ENCODE measurements at places on chromosomes 16 and 17.

- H3K27ac ChIP-seq, result peak overlapping the region; percentile 33
- peaks cover 34% of the 10 kb centered on the region for H3K4me1 ChIP-seq
- H3K27me3 ChIP-seq, result peaks cover 54% of the 10 kb centered on the region
- H3K4me3 ChIP-seq, result peak overlapping the region; percentile 70
- H3K36me3 ChIP-seq, result peaks cover 3% of the 10 kb centered on the region
Observed at GRCh38 chr17:2049333-2050299, 5.3 kb upstream of the HIC1 start.

GRCh38 chr17:20314834-20315233 lies 152.5 kb downstream of the LGALS9B start:
- no peak overlapping the region for H3K27ac ChIP-seq
- DNase-seq, result no peak
- H3K4me3 ChIP-seq, result no peak overlapping the region

GRCh38 chr16:81313701-81314602 lies 810 bp upstream of the GAN start:
- peak overlapping the region; percentile 96 for H3K27ac ChIP-seq
- DNase-seq, result peak; percentile 20
- peaks cover 42% of the 10 kb centered on the region for H3K4me1 ChIP-seq
- H3K4me3 ChIP-seq, result peak overlapping the region; percentile 91
- no peaks in the 10 kb centered on the region for H3K27me3 ChIP-seq

GRCh38 chr16:12513076-12513790 lies 290.5 kb downstream of the CPPED1 start:
- H3K36me3 ChIP-seq, result no peaks in the 10 kb centered on the region
- no peak overlapping the region for H3K4me3 ChIP-seq
- no peak overlapping the region for H3K27ac ChIP-seq
- no peaks in the 10 kb centered on the region for H3K27me3 ChIP-seq

GRCh38 chr17:45224671-45225050 lies 3.0 kb downstream of the FMNL1 start:
- peak overlapping the region; percentile 99 for H3K27ac ChIP-seq
- H3K36me3 ChIP-seq, result peaks cover 54% of the 10 kb centered on the region
- no peaks in the 10 kb centered on the region for H3K27me3 ChIP-seq
- peaks cover 62% of the 10 kb centered on the region for H3K4me1 ChIP-seq

DNA sequence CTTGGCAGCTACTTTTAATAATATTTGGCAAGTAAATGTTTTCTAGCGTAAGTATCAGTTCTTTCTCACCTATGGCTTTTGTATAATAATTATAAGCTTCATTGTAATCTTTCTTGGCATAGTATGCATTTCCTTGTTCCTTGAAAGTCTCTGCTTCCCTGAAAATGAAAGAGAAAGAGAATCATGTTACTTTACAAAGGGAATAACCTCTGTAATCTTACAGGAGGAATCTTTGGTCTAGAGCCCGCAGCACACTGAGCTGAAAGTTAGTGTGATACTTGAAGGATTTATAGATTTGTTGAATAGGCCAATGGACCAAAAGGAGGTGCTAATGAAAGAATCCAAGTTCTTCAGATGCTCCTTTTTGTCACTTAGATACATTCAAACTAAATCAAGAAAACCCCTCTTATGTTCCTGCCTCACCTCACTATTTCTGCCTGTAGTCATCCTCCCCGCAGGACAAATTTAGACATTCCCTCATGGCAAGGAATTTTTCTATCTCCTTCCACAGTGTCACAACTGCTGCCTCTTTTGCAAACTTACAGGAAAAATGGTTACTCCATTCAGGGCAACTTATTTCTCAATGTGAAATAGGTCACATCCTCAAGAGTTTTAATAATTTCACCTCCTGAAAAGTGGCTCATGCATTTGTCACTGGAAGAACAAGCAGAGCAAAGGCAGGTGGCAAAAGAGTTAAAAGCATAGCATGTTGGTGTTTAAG lies 16.7 kb downstream of the DNAJC7 start:
- H3K27me3 ChIP-seq, result no peaks in the 10 kb centered on the region
- H3K4me3 ChIP-seq, result no peak overlapping the region
- no peak for DNase-seq
- H3K36me3 ChIP-seq, result peaks cover 42% of the 10 kb centered on the region
- peaks cover 4% of the 10 kb centered on the region for H3K4me1 ChIP-seq
- H3K27ac ChIP-seq, result no peak overlapping the region

GRCh38 chr16:85617948-85618347 lies 4.8 kb downstream of the GSE1 start:
- DNase-seq, result no peak
- H3K27me3 ChIP-seq, result peaks cover 62% of the 10 kb centered on the region
- no peak overlapping the region for H3K27ac ChIP-seq
- no peaks in the 10 kb centered on the region for H3K36me3 ChIP-seq
- peaks cover 32% of the 10 kb centered on the region for H3K4me1 ChIP-seq

GRCh38 chr16:53968454-53968853 lies 264.5 kb downstream of the FTO start:
- no peak for DNase-seq
- no peaks in the 10 kb centered on the region for H3K36me3 ChIP-seq
- H3K4me3 ChIP-seq, result no peak overlapping the region
- H3K27ac ChIP-seq, result no peak overlapping the region
- H3K27me3 ChIP-seq, result no peaks in the 10 kb centered on the region

- H3K27me3 ChIP-seq, result peaks cover 87% of the 10 kb centered on the region
- no peak overlapping the region for H3K27ac ChIP-seq
- no peaks in the 10 kb centered on the region for H3K36me3 ChIP-seq
- no peak for DNase-seq
- H3K4me1 ChIP-seq, result peaks cover 3% of the 10 kb centered on the region
Observed at GRCh38 chr17:34584805-34585416, 5.5 kb downstream of the TMEM132E start.

DNA sequence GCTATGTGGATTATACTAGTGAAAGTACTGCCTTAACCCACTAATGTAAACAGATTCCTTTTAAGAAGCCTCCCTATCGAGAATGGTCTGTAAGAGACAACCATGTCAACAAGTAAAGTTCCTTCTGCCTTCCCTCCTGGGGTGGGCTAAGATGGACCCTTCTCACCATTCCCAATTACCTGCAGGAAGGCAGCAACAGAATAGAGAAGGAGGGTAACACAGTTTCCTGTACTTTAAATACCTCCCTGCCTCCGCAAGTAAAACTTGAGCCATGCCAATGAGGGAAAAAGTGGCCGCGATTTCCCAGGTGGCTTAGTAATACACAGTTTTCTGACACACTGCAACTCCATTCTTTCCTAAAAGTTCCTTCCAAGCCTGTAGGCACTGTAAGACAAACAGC lies 45.2 kb downstream of the TOX3 start:
- no peak overlapping the region for H3K4me3 ChIP-seq
- H3K27me3 ChIP-seq, result no peaks in the 10 kb centered on the region
- H3K4me1 ChIP-seq, result no peaks in the 10 kb centered on the region
- H3K36me3 ChIP-seq, result no peaks in the 10 kb centered on the region
- no peak overlapping the region for H3K27ac ChIP-seq
- no peak for DNase-seq

- H3K27ac ChIP-seq, result no peak overlapping the region
- H3K27me3 ChIP-seq, result no peaks in the 10 kb centered on the region
- no peak for DNase-seq
Observed at GRCh38 chr16:25009822-25010221, 5.3 kb downstream of the ARHGAP17 start.

GRCh38 chr17:4233668-4234258 lies 30.0 kb downstream of the ANKFY1 start:
- H3K36me3 ChIP-seq, result peaks cover 41% of the 10 kb centered on the region
- no peaks in the 10 kb centered on the region for H3K27me3 ChIP-seq
- DNase-seq, result no peak
- H3K4me1 ChIP-seq, result peaks cover 17% of the 10 kb centered on the region
- no peak overlapping the region for H3K4me3 ChIP-seq

DNA sequence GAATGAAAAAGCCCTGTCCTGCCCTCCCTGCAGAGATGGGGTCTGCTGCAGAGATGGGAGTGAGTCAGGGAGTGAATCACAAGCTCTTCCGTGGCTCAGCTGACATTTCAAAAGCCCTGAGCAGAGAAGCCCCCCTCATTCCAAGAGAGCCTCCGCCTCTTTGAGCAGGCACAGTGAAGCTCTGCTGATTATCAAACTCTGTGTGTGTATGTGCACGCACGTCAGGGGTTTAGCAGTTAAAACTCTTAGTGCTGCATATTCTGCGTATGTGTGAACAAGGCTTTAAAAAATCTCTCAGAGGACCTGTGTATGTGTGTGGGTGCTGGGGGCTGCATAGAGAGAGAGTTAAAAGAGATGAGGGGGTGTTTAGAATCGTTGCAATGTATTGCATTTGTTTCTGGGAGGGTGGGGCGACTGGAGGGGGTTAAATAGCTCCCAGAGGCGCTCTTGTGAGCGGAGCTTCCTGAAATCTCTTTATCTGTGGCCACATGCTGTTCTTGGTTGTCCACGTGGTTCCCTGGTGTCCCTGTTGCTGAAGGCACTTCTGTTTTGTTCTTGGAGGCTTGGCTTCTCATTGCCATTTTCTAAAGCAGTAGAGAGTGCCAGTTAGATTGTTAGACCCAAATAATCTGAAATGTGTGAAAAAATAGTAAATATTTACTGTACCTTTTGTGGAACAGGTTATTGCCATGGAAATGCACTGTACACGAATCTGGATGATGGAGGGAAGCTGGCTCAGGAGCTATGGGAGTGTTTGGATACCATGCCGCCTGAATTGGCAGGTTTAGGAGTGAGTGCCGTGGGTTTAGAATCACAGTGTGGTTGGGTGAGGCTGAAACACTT lies 116.6 kb downstream of the PRKCB start:
- peaks cover 71% of the 10 kb centered on the region for H3K4me1 ChIP-seq
- peak overlapping the region; percentile 9 for H3K4me3 ChIP-seq
- no peaks in the 10 kb centered on the region for H3K27me3 ChIP-seq
- peak overlapping the region; percentile 28 for H3K27ac ChIP-seq

DNA sequence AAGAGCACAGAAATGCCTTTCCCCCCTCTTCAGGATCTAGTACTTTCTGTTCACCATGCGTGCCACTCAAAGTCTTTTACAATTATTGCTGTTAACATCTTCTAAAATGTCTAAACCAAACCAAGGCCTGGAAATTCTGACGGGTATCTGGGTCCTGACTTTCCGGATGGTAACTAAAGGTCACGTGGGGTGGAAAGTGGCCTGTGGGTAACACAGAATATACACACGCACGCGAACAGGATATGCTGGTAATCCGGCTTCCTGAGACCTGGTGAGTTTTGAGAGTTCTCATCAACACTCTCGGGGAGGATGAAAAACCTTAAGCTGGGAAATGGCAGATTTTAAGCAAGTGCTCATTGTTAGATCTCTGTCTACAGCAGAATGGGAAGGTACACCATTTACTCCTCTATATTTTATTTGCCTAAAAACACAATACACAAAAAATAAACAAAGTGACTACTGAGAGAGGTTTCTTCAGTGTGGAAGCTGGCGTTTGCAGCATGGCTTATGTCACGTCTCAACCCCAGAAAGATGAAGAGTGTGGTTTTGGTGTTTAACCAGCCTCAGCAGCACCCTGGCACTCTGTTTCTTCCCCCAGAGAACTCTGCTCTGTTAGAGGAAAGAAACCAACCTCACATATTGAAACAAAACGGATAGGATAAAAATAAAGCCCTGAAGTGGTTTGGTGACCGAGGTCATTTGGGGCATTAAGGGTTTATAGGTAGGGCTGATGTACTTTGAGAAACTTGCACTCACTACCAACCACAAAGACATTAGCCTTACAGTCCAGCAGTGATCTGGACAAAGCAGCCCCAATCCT lies 37.3 kb downstream of the SMG6 start:
- peaks cover 52% of the 10 kb centered on the region for H3K36me3 ChIP-seq
- peaks cover 89% of the 10 kb centered on the region for H3K4me1 ChIP-seq
- no peaks in the 10 kb centered on the region for H3K27me3 ChIP-seq
- DNase-seq, result peak; percentile 93
- H3K4me3 ChIP-seq, result peak overlapping the region; percentile 80
- H3K27ac ChIP-seq, result peak overlapping the region; percentile 99

DNA sequence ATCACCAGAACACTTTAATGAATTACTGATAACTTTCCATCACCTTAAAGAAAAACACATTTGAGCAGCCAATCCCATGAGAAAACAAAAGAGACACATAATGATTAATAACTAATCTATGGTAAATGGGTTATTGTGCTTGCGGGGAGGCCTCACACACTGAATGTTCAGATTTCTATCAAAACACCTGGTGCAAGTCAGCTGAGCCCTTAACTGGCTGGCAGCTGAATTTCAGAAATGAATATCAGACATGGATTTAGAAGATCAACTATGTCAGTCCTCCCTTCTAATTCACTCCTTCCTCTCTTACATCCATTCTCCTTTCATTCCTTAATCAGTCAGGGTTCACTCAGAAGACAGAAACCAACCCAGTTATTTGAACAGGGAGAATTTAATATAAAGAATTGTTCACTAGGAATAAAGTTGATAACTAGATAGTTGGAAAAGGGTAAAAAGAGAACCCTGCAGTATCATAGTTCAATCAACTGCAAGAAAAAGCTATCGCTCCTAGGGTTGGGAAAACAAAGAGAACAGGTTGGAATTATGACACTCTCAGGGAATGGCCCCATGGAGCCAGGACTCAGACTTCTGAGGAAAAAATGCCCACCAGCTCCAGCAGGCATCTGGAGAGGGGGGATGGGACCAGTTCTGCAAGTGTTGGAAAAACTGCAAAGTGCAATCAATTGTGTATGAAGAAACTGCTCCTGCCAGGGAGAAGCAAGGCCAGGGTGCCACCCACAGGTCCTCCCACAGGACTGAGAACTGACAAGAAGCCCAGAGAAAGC lies 577.1 kb upstream of the CDH5 start:
- DNase-seq, result no peak
- no peaks in the 10 kb centered on the region for H3K27me3 ChIP-seq
- H3K27ac ChIP-seq, result no peak overlapping the region
- no peaks in the 10 kb centered on the region for H3K4me1 ChIP-seq
- H3K4me3 ChIP-seq, result no peak overlapping the region
- H3K36me3 ChIP-seq, result no peaks in the 10 kb centered on the region

DNA sequence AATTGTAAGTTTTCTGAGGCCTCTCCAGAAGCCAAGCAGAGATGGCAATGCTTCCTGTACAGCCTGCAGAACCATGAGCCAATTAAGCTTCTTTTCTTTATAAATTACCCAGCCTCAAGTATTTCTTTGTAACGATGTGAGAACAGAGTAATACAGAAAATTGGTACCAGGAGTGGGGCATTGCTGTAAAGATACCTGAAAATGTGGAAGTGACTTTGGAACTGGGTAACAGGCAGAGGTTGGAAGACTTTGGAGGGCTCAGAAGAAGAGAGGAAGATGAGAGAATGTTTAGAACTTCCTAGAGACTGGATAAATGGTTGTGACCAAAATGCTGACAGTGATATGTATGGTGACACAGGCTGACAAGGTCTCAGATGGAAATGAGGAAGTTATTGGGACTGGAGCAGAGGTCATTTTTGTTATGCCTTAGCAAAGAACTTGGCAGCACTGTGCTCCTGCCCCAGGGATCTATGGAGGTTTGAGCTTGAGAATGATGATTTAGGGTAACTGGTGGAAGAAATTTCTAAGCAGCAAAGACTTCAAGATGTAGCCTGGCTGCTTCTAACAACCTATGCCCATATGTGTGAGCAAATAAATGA lies 23.1 kb downstream of the PRDM7 start:
- DNase-seq, result no peak
- no peaks in the 10 kb centered on the region for H3K36me3 ChIP-seq
- no peak overlapping the region for H3K4me3 ChIP-seq
- no peaks in the 10 kb centered on the region for H3K4me1 ChIP-seq
- no peak overlapping the region for H3K27ac ChIP-seq

DNA sequence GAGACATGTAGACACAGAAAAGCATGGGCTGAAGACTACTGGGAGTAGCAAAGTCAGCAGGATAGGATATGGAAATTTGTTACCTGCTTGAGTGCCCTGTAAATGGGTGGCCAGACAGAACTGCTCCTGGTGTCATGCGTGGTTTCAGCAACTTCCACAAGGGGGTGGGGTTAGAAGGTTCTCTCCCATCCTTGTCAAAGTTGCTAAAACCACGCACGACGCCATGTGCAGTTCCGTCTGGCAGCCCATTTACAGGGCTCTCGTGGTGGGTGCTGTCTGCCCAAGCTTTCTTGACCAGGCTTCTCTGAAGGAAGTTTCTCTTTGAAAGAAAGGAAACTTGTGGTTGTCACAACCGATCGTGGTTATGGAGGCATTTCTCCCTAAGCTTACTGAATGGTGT lies 6.9 kb upstream of the DBNDD1 start:
- no peak for DNase-seq
- no peak overlapping the region for H3K27ac ChIP-seq
- peaks cover 4% of the 10 kb centered on the region for H3K36me3 ChIP-seq

All from activated naive CD4-positive, alpha-beta T cell treated with anti-CD3 and anti-CD28 coated beads, Interleukin-2, amount 10 ng/mL, durations not matched to agents 7 days and 5 days (primary cell).